ENCODE measurements at places on chromosomes 16 and 17.

- DNase-seq: no peak
Observed at GRCh38 chr16:11563493-11564040, 23.2 kb downstream of the LITAF start.

GRCh38 chr17:44757045-44757917, 1.5 kb upstream of the ADAM11 start:
- DNase-seq: no peak

DNA sequence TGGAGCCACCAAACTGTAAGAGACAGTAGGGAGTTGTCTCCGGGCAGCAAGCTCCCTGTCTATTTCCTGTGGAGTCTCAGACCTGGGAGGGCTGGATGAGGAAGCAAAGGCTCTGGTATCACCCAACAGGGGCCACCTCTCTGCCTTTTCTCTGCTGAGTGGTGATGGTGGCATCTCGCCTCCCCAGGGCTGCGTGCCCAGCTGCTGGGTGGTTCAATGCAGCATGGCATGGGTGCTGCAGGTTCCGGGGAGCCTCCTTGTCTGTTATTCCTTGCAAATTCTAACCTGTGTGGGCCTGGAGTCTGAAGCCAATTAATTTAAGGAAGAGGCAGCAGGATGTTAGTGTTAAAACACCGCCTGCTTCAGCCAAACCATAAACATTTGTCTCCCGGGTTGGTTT, 78.2 kb downstream of the CCDC182 start:
- no peak for DNase-seq

DNA sequence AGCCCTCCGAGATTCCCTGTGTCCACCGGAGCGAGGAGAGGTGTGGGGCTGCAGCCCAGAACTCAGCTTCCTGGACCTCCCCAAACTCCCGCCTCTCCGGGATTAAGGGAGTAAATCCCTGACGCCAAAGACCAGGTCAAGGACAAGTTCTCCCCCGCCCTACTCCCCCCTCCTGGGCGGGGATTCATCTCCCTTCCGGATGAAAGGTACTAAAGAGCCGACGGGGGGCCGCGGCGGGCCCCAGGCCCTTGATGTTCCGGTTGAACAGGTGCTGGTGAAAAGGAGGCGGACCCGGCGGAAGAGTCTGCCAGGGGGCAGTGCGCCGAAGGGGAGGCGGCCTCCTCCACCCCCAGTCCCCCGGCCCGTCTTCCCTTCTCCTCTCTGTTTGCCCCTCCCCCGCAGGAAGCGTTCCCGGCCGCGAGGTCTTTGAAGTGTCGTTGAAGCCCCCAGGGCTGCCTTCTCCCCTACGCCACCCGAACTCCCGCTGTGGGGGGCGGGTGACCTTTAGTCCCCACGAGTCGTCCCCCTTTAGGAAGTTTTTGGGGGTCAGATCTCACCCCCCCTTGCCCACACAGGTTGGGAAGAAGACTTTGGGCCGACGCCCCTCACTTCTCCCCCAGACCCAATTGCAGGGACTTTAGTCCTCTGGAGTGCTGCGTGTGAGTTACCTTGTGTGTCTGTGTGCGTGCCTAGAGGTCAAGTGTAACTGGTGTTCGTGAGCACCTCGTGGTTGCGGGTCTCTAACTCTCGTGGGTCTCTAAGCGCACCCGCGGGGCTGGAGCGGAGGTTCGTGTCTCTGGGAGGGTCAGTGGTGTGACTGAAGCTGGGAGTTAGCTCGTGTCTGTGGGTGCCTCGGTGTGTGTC, 1.1 kb upstream of the MLLT6 start:
- DNase-seq: peak; percentile 32

- DNase-seq: no peak
Observed at GRCh38 chr17:66445229-66445628, 142.8 kb downstream of the PRKCA start.

GRCh38 chr17:80220736-80221215, 549 bp downstream of the SLC26A11 start:
- no peak for DNase-seq

DNA sequence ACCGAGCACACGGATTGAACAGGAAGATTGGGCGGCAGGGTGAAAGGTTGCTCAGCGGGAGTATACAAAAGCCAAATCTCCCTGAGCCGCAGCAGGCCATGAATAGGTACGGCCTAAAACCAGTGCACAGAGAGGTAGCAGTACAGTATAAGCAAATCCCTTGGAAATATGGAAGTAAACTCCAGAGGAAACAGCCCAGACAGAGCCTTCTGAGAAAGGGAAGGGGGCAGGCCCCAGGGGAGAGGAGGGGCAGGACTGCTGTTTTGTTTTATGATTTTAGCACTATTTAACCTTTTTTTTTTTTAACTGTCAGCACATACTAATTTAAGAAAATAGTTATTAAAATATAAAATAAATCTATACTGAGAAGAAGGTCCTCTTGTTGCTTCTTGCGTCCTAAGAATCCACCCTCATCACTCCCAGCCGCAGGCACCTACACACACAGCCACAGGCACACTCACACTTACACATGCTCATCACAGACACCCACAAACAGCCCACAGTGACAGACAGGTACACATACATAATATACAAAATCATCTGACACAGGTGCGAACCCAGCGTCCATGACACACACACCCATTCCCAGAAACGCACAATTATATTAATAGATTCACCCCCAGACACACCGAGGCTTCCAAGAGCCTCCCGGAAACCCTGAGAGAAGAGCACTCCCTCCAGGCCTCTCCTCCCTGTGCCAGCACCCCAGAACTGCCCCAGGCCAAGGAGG, 12.8 kb downstream of the PLXDC1 start:
- DNase-seq: no peak
